ENCODE measurements at places on chromosomes 11 and 22.

GRCh38 chr11:94794287-94795168 lies 26.4 kb downstream of the AMOTL1 start:
- no peak for DNase-seq

- DNase-seq: no peak
These were observed 78.8 kb downstream of the LIF start for GRCh38 chr22:30167734-30168133.

DNA sequence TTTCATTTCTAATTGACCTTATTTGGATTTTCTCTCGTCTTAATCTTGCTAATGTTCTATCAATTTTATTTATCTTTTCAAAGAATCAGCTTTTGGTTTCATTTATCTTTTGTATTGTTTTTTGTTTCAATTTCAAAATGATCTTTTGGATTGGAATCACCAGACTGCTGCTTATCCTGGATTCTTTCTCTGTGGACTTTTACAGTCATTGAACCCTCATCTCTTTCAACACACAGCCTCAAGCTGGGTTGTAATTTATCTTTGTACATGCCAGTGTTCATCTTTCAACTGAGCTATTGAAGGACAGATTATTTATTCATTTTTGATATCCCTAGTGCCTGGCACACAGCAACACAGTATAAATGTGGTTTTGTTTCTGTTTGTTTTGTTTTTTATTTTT lies 195.9 kb downstream of the ARHGAP42 start:
- DNase-seq: no peak

DNA sequence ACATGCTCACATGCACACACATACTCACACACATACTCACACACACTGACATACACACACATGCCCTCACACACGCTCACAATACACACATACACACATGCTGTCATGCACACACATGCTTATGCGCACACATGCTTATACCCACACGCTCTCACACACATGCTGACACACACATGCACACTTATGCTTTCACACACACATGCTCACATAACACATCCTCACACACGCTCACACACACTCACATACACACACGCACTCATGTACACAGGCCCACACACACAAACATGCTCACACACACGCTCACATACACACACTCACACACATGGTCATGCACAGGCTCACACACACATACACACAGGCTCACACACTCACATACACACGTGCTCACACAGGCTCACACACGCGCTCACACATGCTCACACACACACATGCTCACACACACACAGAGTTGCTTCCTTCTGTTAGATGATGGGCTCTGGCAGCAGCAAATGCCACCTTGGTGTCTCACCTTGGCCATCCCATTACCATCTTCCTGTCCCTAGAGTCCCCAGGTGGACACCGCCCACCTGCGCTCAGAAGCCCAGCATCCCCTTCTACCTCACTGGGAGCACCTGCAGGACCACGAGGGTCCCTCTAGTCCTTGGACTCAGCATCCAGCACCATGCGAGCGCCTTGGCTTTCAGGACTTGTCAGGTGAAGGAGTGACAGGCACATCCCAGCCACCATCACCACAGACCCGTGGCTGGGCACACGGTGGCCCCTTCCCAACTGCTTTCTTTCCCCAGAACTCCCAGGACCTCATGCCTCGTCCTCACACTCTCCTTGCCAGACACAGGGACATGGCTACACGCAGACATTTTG lies 44.9 kb upstream of the CCND1 start:
- no peak for DNase-seq

GRCh38 chr11:112871909-112872500 lies 89.2 kb upstream of the NCAM1 start:
- no peak for DNase-seq

GRCh38 chr11:114314096-114314495 lies 17.9 kb downstream of the NNMT start:
- no peak for DNase-seq

GRCh38 chr11:35138943-35139721 lies at the start of gene CD44:
CD44 (plus strand) TSS chr11:35139171; CDS start chr11:35139304, 133 bp downstream.
- peak; percentile 76 for DNase-seq

DNA sequence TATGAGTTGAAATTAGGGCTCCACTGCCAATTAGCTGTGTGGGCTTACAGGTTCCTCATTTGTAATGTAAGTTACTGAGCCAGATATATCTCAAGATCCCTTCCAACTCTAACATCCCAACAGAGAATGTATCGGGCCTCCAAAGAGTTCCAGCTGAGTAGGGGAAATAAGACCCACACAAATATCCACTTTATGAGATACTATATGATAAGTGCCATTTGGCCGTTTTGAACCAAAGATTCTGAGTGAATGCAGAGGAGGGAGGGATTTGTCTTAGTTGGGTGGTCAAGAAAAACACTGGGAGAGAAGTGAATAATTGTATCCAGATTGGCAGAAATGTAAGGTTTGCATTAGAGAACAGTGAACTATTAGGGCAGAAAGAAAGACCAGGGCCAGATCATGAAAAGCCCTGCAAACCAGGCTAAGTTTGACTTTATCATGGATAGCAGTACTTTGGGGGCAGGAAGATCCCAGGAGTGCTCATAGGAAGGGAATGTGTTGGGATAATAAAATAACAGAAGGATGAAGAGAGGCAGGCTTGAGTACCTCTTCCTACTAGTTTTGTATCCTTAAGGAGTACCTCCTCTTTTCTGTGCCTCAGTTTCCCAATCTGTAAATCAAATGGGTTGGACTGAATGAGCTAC lies 63.9 kb downstream of the RPL27A start:
- no peak for DNase-seq

DNA sequence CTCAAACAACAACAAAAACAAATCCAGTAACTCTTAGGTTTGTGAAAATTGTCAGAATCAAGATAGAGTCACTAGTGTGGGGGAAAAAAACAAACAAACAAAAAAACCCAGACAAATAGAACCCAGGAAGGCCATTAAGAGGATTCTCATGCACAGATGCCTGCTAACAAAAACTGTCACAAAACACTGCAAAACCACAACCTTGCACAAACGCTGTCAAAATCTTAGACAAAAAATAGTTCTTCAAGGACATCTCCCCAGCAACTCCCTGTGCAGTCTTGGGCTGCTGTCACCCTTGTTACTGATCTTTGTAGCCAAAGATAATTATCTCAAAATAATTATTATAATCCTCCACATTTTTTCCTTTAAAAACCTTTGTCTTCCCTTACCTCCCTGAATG lies 4.6 kb upstream of the ZBED5 start:
- DNase-seq: no peak

GRCh38 chr11:7967826-7968225 lies 2.6 kb upstream of the NLRP10 start:
- no peak for DNase-seq

DNA sequence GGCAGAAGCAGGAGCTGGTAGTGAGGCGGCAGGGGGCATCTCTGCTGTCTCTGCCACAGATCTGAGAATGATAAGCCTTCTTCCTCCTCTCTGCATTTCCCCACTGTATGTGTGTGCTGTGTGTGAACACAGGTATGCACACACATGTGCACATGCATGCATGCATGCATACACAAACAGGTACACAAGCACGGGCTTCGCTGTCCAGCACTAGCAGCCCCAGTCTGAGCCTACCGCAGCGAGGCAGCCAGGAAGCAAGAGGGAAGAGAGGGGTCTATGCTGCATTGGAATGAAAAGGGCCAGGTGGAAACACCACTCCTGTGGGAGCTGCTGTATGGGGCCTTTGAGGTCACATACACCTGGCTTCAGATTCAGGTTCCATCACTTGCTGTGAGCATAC lies 62.4 kb downstream of the TMPRSS5 start:
- no peak for DNase-seq

GRCh38 chr11:102991776-102992175 lies 36.2 kb upstream of the MMP13 start:
- DNase-seq: no peak

GRCh38 chr11:16815047-16815767 lies 76.8 kb downstream of the C11orf58 start:
- no peak for DNase-seq

GRCh38 chr11:41115066-41115465 lies 344.4 kb downstream of the LRRC4C start:
- DNase-seq: no peak

DNA sequence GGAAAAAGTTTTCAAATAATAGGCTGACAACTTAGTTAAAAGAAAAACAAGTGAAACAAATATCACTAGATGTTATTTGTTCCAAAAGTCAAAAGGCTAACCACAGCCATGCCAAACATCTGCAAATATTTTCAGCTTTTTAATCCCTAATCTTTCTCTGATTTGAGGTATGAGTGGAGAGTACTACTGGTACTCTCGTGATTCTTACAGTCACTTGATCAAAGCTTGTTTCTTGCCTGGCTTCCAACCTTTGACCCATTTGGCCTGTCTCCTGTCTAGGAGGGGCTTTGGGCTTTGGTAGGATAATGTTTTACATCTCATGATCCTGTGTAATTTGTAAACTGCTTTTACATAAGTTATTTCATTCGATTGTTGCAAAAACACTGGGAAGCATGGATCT lies 301.8 kb upstream of the SORL1-AS1 start:
- DNase-seq: no peak

- DNase-seq: no peak
These were observed 107.8 kb downstream of the PTPRJ start for GRCh38 chr11:48087974-48088681.

GRCh38 chr11:20197881-20198280 lies 37.6 kb upstream of the DBX1 start:
- no peak for DNase-seq

GRCh38 chr11:59698506-59698905 lies 15.1 kb downstream of the OR10V1 start:
- DNase-seq: no peak

DNA sequence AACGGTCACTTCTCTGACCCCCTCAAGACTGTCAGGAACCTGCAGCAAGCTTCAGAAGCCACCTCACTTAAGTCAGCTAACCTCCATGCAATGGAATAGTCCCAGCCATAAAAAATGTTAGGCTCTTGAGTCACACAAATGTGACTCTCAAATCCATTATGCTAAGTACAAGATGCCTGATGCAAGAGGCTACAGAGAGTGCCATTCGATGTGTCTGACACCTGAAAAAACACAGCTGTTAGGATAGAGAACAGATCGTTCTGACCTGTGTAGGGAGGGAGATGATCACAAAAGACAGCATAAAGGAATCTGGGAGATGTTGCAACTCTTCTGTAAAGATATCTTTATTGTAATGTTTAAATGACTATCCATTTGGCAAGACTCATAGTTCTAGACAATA lies 712.4 kb downstream of the TBC1D22A start:
- no peak for DNase-seq

- no peak for DNase-seq
These were observed 263.1 kb downstream of the DDX10 start for GRCh38 chr11:108927791-108928545.

- no peak for DNase-seq
These were observed 15.0 kb upstream of the CXCR5 start for GRCh38 chr11:118868659-118869058.

GRCh38 chr22:37167176-37167980 lies 17.7 kb upstream of the IL2RB start:
- DNase-seq: no peak

GRCh38 chr22:27499121-27499520 lies 302.4 kb downstream of the MN1 start:
- no peak for DNase-seq

DNA sequence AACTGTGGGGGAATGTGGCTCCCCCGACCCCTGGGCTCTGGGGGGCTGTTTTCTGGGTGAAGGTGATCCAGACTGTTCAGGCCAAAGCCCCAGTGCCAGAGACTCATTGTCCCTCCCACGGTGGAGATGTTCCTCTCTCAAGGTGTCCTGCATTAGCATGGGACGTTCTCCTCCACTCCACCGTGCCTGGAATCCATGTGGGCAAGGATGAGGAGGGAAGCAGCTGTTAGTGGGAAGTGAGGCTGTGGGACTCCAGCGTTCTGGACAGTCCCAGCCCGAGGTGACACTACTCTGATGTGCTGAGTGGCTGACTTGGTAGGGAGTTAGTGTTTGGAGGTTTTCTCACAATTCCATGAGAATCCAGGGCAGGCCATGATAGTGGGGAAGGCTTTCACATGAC lies 31.4 kb upstream of the CLDN5 start:
- DNase-seq: no peak

- no peak for DNase-seq
These were observed 108.8 kb downstream of the NAV2 start for GRCh38 chr11:19821412-19821875.

DNA sequence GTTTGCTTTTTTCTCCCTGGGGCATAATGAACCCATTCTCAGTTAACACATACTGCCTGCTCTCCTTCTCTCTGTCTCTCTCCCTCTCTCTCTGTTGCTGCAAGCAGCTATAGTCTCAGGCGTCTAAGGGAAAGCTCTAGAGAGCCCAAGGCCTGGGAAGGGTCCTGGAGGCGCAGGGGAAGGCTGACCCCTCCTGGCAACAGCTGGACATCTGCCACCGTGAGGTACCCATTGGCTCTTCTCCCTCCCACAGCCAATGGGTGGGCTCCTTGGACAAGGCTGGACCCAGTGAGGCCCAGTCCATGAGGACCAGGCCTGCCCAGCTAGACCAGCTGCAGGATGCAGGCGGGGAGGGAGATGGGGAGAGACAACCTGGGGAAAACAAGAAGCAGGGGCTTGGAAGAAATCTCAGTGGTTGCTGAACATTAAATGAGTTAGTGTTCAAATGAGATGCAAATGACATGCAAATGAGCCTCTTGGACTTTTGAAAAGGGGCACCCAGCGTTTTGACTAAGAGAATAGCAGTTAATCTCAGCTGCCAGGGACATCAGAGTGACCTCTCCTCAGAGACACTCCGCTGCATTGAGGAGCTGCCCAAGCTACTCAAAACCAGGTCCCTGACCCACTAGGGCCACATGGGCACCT lies 349.7 kb downstream of the BUD13 start:
- no peak for DNase-seq

- DNase-seq: no peak
These were observed 212.2 kb upstream of the TBCEL start for GRCh38 chr11:120811731-120812130.

DNA sequence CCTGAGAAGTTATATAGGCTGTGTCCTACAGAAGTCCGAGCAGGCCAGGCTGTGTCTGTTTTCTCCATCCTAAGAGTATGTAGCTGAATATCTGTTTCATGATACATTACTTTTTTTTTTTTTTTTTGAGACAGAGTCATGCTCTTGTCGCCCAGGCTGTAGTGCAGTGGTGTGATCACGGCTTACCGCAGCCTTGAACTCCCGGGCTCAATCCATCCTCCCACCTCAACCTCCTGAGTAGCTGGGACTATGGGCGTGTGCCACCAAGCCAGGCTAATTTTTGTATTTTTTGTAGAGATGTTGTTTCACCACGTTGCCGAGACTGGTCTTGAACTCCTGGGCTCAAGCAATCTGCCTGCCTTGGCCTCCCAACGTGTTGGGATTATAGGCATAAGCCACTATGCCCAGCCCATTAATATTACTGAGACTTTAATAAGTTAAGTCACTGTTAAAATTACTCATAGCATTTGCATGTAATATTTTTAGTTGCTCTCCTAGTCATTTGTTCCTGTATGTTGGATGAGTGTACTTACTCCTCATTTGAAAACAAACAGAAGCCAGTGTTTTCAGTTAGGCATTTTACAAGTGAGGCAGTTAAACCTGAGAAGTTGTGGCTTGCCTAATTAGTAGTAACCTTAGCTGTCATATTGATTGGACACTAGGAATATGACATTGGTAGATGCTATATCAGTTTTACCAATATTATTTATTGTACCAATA lies 26.1 kb downstream of the DRG1 start:
- no peak for DNase-seq

Data from stimulated activated CD4-positive, alpha-beta T cell treated with anti-CD3 and anti-CD28 coated beads, Interleukin-1b, Interleukin-23, amount 100 ng/mL, for 48 hours (primary cell).